ENCODE measurements at places on chromosomes 1 and 21. TPM values are rescaled to one million over a fixed set of nuclear protein-coding genes. Genes with fewer than 3 reads are reported as not detected.

- H3K4me3 ChIP-seq = no peak overlapping the region
- H3K4me1 ChIP-seq = no peaks in the 10 kb centered on the region
- H3K36me3 ChIP-seq = peaks cover 25% of the 10 kb centered on the region
- DNase-seq = peak; percentile 72
- H3K27me3 ChIP-seq = no peaks in the 10 kb centered on the region
- no peak overlapping the region for H3K27ac ChIP-seq
Measured at GRCh38 chr1:180188091-180188506, 33.4 kb downstream of the QSOX1 start.

GRCh38 chr1:186164773-186165172 is 210.3 kb downstream of the TPR start:
- no peak overlapping the region for H3K27ac ChIP-seq
- no peaks in the 10 kb centered on the region for H3K36me3 ChIP-seq
- H3K4me3 ChIP-seq = no peak overlapping the region
- H3K4me1 ChIP-seq = no peaks in the 10 kb centered on the region

DNA sequence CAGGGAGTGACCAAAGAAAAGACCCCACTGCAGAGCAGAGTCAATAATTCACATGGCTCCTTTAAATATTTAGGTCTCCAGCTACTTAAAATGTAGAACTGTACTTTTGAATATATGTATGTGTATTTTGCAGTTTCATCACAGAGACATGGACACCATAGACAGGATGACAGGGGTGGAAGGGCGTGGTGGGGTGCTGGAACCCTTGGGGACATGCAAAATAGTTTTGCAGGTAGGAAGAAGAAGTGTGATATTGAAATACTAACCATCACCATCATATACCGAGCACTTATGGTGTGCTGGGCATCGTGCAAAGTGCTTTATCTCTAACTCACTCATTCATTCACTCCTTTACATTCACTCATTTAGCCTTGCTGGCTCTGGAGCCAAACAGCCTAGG is 72.5 kb upstream of the IGSF21 start:
- no peak overlapping the region for H3K4me3 ChIP-seq
- no peak overlapping the region for H3K27ac ChIP-seq
- no peaks in the 10 kb centered on the region for H3K4me1 ChIP-seq

The GNAT2 gene
- not detected for total RNA-seq

DNA sequence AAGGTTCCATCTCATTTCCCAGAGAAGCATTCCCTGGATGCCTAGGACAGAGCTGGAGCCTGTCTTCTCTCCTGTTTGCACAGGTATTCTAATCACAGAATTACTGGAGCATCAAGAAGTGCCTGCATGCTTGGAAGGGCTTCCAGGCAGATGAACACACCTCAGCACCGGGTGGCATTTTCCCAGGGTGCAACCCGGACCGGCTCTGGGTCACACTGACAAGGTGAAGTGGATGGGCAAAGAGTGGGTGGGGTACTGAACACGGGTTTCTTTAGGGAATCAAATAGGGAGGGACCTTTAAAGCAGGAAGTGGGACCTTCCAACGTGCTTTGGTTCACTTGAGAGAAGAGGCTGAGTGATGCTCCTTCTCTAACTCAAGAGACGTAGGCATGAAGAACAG is 7.1 kb upstream of the PEF1 start:
- no peaks in the 10 kb centered on the region for H3K27me3 ChIP-seq
- H3K27ac ChIP-seq = no peak overlapping the region
- DNase-seq = no peak
- no peaks in the 10 kb centered on the region for H3K36me3 ChIP-seq

- H3K4me1 ChIP-seq = no peaks in the 10 kb centered on the region
- no peak for DNase-seq
- no peaks in the 10 kb centered on the region for H3K27me3 ChIP-seq
- no peak overlapping the region for H3K27ac ChIP-seq
Measured at GRCh38 chr1:155107309-155108264, 20.1 kb upstream of the EFNA1 start.

DNA sequence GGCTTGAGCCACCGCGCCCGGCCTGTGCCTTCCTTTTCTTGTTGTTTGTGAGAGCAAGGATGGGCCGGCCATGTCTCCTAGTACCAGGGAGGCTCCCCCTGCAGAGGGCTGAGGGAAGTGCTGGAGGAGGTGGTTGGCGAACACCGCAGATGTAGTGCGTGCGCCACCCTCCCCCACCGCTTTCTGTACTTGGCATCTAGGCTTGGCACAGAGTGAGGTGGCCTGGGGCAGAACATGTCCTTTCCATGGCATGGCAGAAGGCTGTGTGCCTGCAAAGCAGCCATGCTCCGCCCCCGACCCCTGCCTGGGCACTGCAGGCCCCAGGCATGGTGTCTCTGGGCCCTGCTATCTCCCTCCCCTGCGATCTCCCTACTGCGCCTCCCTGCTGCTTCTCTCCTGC is 30.7 kb downstream of the ALPL start:
- no peak for DNase-seq
- no peak overlapping the region for H3K27ac ChIP-seq
- peaks cover 12% of the 10 kb centered on the region for H3K4me1 ChIP-seq
- no peaks in the 10 kb centered on the region for H3K36me3 ChIP-seq
- H3K4me3 ChIP-seq = no peak overlapping the region

DNA sequence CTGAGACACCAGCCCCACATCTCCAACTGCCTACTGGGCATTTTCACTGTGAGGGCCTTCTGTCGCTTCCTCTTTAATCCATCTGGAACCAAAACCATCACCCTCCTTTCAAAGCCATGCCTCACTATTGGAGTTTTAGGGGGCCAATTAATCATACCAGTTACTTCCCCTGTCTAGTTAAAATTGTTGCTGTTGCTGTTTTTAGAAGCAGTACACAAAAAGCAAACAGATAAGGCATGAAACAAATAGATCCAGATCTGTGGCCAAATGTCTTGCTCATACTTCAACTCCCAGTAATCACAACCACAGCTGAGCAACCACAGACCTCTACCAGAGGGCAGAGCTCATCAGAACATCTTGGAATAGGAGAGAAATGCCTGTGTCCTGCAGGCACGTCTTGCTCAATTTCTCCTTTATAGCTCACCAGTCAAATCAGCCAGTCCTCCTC is 133.8 kb upstream of the C1orf105 start:
- no peaks in the 10 kb centered on the region for H3K36me3 ChIP-seq
- DNase-seq = no peak
- no peaks in the 10 kb centered on the region for H3K27me3 ChIP-seq
- H3K4me1 ChIP-seq = peaks cover 8% of the 10 kb centered on the region

DNA sequence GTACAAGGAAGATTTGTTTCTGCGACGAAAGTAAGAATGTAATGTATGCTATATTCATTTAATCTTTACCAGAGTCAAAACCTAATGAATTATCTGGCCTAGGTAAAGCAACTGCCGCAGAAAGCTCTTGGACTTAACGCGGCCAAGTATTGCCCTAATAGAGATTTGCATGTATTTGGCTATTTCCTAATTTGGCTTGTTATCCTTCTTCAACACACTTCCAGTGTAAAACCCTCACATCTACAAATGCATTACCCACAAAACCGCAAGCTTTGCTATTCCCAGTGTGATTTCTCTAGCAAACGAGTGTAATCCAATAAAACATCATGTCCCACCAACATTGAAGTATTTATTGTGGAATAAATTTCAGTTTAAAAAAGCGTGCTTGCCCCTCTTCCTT is 123.8 kb upstream of the LMO4 start:
- no peaks in the 10 kb centered on the region for H3K36me3 ChIP-seq
- H3K4me3 ChIP-seq = no peak overlapping the region
- H3K27me3 ChIP-seq = no peaks in the 10 kb centered on the region
- DNase-seq = no peak
- H3K27ac ChIP-seq = no peak overlapping the region

DNA sequence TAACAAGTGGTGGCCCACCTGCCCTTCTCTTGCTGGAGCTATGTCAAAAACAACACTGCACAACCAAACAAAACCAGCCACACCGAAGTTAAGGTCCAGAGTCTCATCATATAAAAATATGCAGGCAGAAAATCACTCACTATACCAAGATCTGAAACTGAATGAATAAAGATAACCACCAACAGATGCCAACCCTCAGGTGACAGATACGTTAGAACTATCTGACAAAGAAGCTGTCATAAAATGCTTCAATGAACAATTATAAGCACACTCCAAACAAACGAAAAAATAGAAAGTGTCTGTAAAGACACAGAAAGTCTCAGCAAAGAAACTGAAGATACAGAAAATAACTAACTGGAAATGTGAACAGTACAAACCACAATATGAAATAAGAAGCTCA is 14.0 kb downstream of the ZNF496 start:
- no peaks in the 10 kb centered on the region for H3K27me3 ChIP-seq
- peaks cover 20% of the 10 kb centered on the region for H3K36me3 ChIP-seq
- H3K4me3 ChIP-seq = no peak overlapping the region
- DNase-seq = no peak
- no peaks in the 10 kb centered on the region for H3K4me1 ChIP-seq
- no peak overlapping the region for H3K27ac ChIP-seq

GRCh38 chr1:91795591-91796389 is 90.2 kb downstream of the TGFBR3 start:
- no peaks in the 10 kb centered on the region for H3K36me3 ChIP-seq
- H3K4me3 ChIP-seq = no peak overlapping the region
- DNase-seq = no peak
- H3K27me3 ChIP-seq = no peaks in the 10 kb centered on the region

The WNT3A gene
- total RNA-seq = not detected

The RNU1-1 gene
- 2,332 TPM for total RNA-seq

DNA sequence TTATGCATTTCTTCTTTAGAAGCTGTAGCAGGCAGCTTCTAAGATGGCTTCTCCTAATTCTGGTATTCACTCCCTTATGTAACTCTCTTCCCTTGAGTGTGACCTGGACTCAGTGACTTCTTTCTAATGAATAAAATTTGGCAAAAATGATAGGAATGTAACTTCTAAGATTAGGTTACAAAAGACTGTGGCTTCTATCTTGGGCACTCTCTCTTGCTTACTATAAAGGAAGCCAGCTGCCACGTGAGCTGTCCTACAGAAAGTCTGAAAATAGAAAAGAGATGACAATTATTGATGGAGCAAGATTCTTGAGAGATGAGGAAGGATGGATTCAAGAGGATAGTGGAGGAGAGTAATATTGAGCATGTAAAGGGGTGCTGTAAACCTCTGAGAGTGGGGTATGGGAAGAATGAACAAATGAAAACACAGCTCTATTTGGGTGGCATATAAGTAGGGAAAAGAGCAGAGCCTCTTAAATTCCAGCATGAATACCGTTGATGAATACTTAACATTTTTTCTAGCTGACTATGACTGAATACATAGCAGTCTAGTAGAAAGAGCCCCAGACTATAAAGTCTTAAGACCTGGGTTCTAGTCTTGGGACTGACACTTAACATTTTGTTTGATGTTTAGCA is 5.5 kb downstream of the TSEN15 start:
- no peaks in the 10 kb centered on the region for H3K4me1 ChIP-seq
- H3K36me3 ChIP-seq = no peaks in the 10 kb centered on the region
- no peak for DNase-seq

DNA sequence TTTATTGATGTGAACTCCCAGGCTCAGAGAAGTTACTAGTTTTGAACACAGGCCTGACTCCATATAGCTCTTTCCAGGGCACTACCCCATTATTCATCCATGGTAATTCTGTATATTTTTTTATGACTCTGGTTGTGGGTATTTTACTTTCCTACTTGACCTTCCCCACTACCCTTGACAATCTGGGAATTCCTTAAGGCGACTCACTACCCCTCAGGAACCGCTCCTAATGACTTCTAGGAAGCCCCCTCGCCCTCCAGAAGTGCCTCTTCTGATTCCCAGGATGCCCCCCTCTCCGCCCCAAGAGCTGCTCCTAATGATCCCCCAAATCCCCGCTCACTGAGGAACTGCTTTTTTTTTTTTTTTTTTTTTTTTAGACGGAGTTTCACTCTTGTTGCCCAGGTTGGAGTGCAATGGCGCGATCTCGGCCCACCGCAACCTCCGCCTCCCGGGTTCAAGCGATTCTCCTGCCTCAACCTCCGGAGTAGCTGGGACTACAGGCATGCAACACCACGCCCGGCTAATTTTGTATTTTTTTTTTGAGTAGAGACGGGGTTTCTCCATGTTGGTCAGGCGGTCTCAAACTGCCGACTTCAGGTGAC is 972 bp upstream of the KDM4A start:
- peaks cover 12% of the 10 kb centered on the region for H3K4me1 ChIP-seq
- H3K27me3 ChIP-seq = no peaks in the 10 kb centered on the region
- H3K4me3 ChIP-seq = peak overlapping the region; percentile 78
- peak overlapping the region; percentile 97 for H3K27ac ChIP-seq
- H3K36me3 ChIP-seq = peaks cover 5% of the 10 kb centered on the region
- DNase-seq = no peak
